ENCODE measurements at places on chromosomes 3 and 15.

DNA sequence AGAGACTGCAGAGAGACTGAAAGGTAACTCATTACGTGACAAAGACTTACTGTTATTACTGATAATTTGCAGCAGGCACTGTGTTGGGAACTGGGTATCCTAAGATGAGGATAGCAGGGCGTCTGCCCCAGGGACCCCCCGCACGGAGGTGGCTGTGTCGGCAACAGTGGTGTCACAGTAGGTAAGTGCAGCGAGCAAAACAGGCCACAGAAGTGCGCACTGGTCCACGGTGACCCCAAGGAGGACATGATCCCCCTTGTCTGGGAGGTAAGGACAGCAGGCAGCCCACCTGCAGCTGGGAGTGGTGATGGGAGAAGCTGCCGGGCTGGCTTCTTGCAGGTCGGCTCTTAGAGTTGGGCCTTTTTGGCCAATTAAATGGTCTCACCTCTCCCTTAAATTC lies 82.9 kb downstream of the FAM43A start:
- DNase-seq = no peak

- DNase-seq = no peak
Measured at GRCh38 chr3:126442094-126442855, 33.4 kb downstream of the ZXDC start.

GRCh38 chr3:59684766-59685165 lies 634.9 kb upstream of the CFAP20DC start:
- DNase-seq = no peak

GRCh38 chr3:26099692-26100091 lies 309.8 kb downstream of the OXSM start:
- DNase-seq = no peak

- DNase-seq = no peak
Measured at GRCh38 chr15:42619656-42620371, 44.4 kb downstream of the STARD9 start.
